ENCODE measurements at places on chromosomes 12 and 14.

DNA sequence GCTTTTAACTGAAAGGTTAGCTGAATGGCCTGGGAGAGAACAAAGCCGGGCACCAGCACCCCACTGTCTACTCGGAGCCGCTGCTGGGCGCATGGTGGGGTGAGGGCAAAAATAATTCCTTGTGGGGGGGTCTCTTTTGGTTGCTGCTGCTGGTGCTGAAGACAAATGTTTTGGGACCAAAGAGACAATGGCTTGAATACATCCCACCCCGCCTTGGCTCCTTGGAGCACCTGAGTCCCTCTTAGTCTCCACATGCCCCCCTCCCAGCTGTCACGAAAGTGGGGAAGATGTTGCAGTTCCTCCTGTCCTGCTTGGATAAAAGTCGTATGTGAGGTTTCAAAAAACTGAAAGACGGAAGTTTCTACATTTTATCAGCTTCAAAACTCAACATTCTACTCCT lies 85.0 kb downstream of the PIWIL1 start:
- DNase-seq: no peak

DNA sequence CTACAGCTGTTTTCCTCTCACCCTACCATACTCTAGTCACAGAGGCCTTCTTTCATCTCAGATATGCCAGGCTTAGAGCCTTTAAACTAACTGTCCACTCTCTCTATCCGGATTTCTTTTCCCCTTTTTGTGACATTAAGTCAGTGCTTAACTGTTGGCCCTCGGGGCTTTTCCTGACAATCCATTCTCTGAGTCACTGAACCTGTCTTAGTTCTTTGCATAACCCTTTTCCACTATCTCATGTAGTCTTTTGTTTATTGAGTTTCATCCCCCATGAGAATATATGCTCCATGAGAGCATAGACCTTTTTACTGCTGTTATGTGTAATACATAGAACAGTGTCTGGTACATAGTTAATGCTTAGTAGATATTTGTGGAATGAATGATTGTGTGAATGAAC lies 68.7 kb downstream of the PLEKHA5 start:
- no peak for DNase-seq

GRCh38 chr14:38121320-38122020 lies 86.2 kb upstream of the SSTR1 start:
- no peak for DNase-seq

- DNase-seq: no peak
Observed at GRCh38 chr12:107853479-107853878, 79.0 kb downstream of the ASCL4 start.

GRCh38 chr14:31884238-31884637 lies 192.9 kb upstream of the ARHGAP5 start:
- DNase-seq: no peak
